Chondrocyte (in vitro differentiated cells): ENCODE measurements at places on chromosomes 16 and 17. TPM values are rescaled to one million over a fixed set of nuclear protein-coding genes. Genes with fewer than 3 reads are reported as not detected.

DNA sequence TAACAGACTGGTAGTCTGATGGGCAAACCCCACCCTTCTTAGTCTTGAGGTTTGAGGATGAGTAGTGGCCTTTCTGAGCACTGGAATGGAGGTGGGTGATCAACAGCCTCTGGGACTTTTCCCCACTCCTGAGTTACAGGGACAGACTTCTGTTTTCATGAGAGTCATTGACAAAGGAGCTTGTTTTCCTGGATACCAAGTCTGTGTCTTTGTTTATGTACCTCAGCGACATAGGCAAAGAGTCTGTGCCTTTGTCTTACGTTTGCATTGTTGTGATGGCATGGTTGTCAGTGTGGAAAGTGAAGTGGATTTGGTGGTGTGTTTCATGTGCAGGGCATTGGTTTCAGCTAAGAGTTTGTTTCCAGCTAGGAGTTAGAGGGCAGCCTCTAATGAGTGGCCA lies 17.5 kb downstream of the EPN2 start:
- peaks cover 3% of the 10 kb centered on the region for H3K36me3 ChIP-seq
- no peaks in the 10 kb centered on the region for H3K27me3 ChIP-seq
- no peak overlapping the region for H3K4me3 ChIP-seq
- DNase-seq = no peak

- H3K27me3 ChIP-seq = no peaks in the 10 kb centered on the region
- H3K4me1 ChIP-seq = peaks cover 24% of the 10 kb centered on the region
- DNase-seq = no peak
- H3K27ac ChIP-seq = no peak overlapping the region
- H3K4me3 ChIP-seq = no peak overlapping the region
- peaks cover 25% of the 10 kb centered on the region for H3K36me3 ChIP-seq
These were observed 18.0 kb downstream of the KIFC3 start for GRCh38 chr16:57784334-57784733.

DNA sequence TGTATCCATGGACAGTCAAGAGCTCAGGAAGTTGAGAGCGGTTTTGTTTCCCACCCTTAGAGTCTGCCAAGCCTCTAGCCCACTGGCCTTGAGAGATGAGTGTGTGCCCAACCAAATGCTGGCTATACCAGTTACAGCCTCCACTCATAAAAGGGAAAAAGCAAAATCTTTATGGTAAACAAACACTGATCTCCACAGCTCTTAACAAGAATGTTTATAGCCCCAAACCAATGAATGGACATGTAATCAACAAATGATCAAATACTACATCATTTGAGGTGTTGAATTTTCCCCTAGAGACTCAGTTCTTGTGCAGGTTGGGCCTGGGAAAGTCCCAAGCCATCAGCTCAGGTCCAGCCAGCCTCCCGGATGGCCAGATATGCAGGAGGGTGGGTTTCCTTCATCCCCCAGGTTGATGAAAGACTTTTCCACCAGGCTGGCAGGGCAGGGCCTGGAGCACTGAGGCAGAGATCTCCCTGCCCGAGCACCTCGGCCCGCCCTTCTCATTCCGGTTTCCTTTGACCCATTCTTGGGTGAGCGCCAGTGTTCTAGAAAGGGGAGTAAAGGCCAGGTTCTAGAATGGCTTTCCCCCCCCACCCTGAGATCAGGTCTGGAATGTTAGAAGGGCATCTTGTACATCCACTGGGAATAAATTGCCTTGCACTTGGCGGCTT lies 3.9 kb upstream of the EFTUD2 start:
- no peak for DNase-seq
- no peak overlapping the region for H3K4me3 ChIP-seq
- no peaks in the 10 kb centered on the region for H3K27me3 ChIP-seq
- H3K4me1 ChIP-seq = peaks cover 53% of the 10 kb centered on the region

DNA sequence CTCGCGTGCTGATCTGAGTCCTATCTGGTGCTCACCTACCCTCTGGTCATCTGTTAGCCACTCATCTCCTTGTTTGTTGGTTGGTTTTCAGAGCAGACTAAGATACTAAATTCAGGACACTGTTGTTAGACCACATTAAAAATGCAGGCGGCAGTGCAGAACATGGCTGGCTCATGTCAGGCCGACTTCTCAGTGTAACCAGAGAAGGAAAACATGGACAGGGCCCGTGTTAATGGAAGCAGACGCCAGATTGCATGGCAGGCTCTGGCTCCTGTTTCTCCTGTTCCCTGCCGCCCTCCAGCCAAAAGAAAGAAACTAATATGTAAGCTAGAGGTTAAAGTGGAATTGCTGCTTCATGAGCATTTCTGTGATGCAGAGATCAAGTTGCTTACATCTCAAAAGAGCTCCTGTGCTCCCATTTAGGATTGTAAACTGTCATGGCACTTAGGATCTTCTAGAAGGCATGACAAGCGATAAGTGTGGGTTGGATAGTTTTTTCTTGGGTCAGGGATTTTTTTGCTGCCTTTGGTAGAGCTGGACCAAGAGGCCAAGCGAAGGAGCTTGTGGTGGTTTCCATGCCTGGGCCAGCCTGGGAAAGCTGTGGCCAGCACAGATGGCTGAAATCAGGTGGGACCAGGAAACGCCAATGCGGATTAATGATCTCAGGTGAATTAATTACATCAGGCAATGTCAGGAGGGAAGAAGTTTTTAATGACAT lies 56.1 kb downstream of the YPEL2 start:
- peak overlapping the region; percentile 43 for H3K27ac ChIP-seq
- no peak overlapping the region for H3K4me3 ChIP-seq
- H3K4me1 ChIP-seq = peaks cover 44% of the 10 kb centered on the region
- peaks cover 26% of the 10 kb centered on the region for H3K36me3 ChIP-seq
- no peak for DNase-seq

DNA sequence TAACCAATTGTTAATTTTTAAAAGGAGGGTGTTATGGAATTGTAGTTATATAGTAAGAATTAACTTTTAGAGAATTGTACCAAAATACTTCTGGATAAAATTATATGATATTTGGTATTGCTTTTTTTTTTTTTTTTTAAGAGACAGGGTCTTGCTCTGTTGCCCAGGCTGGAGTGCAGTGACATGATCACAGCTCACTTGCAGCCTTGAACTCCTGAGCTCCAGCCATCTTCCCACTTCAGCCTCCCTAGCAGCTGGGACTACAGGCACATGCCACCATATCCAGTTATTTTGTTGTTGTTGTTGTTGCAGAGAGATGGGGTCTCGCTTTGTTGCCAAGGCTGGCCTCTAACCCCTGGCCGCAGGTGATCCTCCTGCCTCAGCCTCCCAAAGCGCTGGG lies 8.5 kb downstream of the ARSG start:
- H3K27me3 ChIP-seq = no peaks in the 10 kb centered on the region
- H3K27ac ChIP-seq = no peak overlapping the region
- H3K36me3 ChIP-seq = no peaks in the 10 kb centered on the region
- peaks cover 13% of the 10 kb centered on the region for H3K4me1 ChIP-seq

GRCh38 chr17:46811978-46812583 lies 6.4 kb downstream of the WNT3 start:
- H3K27ac ChIP-seq = no peak overlapping the region
- H3K4me3 ChIP-seq = no peak overlapping the region
- peaks cover 10% of the 10 kb centered on the region for H3K27me3 ChIP-seq
- no peaks in the 10 kb centered on the region for H3K4me1 ChIP-seq
- H3K36me3 ChIP-seq = no peaks in the 10 kb centered on the region
- DNase-seq = no peak

- no peak overlapping the region for H3K27ac ChIP-seq
- no peak for DNase-seq
- H3K36me3 ChIP-seq = no peaks in the 10 kb centered on the region
- H3K4me3 ChIP-seq = no peak overlapping the region
- H3K27me3 ChIP-seq = peaks cover 42% of the 10 kb centered on the region
These were observed 3.3 kb downstream of the TLCD3B start for GRCh38 chr16:30027588-30028437.

DNA sequence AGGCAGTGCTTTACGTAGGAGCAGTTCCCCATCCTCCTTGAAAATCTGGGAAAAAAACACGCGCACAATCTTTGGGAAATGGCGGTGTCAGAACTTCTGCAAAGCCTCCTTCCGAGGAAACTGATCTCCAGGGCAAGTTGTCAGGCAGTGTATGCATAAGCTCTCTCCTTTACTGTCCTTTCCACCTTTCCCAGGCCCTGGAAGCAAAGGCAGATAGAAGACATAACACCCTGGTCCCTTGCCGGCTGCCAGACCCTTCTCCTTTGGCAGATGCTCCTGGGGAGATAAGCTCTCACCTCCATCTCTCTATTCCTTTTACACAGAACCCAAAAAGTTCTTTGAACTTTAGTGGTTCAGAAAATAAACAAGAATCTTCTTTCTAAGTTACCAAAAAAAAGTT lies 12.4 kb downstream of the TOB1 start:
- no peak overlapping the region for H3K27ac ChIP-seq
- no peaks in the 10 kb centered on the region for H3K36me3 ChIP-seq
- peaks cover 3% of the 10 kb centered on the region for H3K27me3 ChIP-seq
- DNase-seq = no peak

- DNase-seq = no peak
- H3K27ac ChIP-seq = peak overlapping the region; percentile 79
- H3K36me3 ChIP-seq = no peaks in the 10 kb centered on the region
These were observed 11.5 kb upstream of the ATP6V0C start for GRCh38 chr16:2501946-2502895.

DNA sequence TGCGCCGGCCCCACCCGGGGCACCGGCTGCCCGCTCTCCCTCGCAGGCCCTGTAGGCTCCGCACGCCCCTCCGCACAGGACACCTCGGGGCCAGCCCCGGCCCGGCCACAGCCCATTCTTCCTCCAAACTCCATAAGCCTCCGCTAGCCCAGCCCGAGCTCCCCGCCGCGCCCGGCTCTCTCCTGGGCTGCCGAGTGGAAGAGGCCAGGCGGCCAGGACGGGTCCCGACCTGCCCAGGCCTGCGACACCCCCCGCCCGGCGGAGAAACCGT lies 397 bp downstream of the NCOR1 start:
- H3K4me3 ChIP-seq = peak overlapping the region; percentile 87
- H3K36me3 ChIP-seq = no peaks in the 10 kb centered on the region
- peaks cover 49% of the 10 kb centered on the region for H3K4me1 ChIP-seq
- peak; percentile 92 for DNase-seq

DNA sequence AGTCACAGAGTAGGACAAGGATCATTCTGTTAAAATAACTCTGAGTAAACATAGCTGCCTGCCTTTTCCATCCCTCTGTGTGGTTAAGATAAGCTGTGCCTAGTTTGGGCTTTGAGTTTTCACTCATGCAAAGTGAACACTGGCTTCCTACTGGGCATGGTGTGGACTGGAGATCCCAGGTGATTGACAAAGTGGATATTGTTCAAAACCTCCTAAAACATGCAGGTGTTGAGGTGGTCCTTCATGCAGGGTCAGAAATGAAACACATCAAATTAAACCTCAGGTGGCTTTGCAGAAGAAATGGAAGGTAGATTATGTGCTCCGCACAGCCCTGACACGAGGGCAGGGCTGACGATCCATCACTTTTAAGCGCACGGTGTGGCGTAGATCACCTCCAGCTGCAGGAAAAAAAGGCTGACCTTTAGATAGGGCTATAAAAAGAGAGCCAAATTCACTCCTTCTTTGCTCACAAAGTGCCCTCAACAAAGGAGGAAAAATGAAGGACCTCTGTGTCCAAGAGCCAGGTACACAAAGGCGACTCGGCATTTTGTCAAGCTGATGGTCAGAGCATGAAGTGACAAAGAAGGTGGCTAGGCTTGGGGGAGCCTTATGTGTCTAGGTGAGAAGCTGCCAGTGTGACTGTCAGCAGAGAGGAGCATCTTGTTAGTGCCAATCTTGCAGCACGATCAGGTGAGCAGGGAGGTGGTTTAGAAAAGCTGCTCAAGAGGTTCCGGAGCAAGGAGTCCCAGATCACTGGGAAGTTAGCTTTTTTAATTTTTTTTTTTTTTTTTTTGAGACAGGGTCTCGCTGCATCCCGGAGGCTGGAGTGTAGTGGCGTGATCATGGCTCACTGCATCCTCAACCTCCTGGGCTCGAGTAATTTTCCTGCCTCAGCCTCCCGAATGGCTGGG lies 19.9 kb upstream of the ITPRIPL2 start:
- no peak for DNase-seq
- peaks cover 5% of the 10 kb centered on the region for H3K4me1 ChIP-seq
- no peak overlapping the region for H3K4me3 ChIP-seq
- no peak overlapping the region for H3K27ac ChIP-seq

DNA sequence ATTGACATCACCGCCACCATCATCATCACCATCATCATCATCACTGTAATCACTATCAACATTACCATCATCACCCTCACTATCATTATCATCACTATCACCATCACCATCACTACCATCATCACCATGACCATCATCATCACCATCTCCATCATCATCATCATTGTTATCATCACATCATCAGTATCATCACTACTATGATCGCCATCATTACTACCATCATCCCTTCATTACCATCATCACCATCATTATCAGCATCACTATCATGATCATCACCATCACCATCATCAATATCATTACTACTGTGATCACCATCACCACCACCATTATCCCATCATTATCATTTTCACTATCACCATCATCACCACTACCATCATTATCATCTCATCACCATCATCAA lies 368.3 kb downstream of the SEC14L1 start:
- no peak for DNase-seq
- no peaks in the 10 kb centered on the region for H3K27me3 ChIP-seq
- H3K4me1 ChIP-seq = no peaks in the 10 kb centered on the region
- H3K36me3 ChIP-seq = no peaks in the 10 kb centered on the region
- no peak overlapping the region for H3K4me3 ChIP-seq
- H3K27ac ChIP-seq = no peak overlapping the region

DNA sequence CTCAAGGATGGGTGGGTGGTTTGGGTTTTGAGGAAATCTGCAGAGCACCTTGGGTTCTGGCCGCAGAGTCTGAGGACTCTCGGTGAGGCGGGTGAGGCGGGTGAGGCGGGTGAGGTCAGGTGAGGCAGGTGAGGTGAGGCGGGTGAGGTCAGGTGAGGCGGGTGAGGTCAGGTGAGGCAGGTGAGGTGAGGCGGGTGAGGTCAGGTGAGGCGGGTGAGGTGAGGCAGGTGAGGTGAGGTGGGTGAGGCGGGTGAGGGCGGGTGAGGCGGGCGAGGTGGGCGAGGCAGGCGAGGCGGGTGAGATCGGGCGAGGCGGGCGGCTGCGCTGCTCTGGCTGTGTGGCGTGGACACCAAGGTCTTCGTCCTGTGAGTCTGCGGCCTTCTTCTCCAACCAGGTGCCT lies 24.1 kb upstream of the RPL13 start:
- H3K4me1 ChIP-seq = no peaks in the 10 kb centered on the region
- H3K36me3 ChIP-seq = peaks cover 32% of the 10 kb centered on the region
- no peak overlapping the region for H3K4me3 ChIP-seq
- H3K27ac ChIP-seq = no peak overlapping the region
- DNase-seq = no peak
- H3K27me3 ChIP-seq = no peaks in the 10 kb centered on the region

GRCh38 chr17:66299711-66300110 lies 2.7 kb upstream of the PRKCA start:
- no peaks in the 10 kb centered on the region for H3K36me3 ChIP-seq
- H3K4me1 ChIP-seq = peaks cover 28% of the 10 kb centered on the region
- peak overlapping the region; percentile 15 for H3K27ac ChIP-seq
- DNase-seq = no peak
- H3K4me3 ChIP-seq = no peak overlapping the region
- H3K27me3 ChIP-seq = no peaks in the 10 kb centered on the region

The CCDC144A gene
- total RNA-seq = 0.56 to 1.1 TPM (median 0.82 TPM) in 3 replicates

The ALOXE3 gene
- total RNA-seq = 0.12 to 0.13 TPM (median 0.12 TPM) in 3 replicates

The WFIKKN1 gene
- 0.36 to 0.56 TPM (median 0.47 TPM) in 3 replicates for total RNA-seq

The MT4 gene
- not detected in 3 replicates for total RNA-seq

The GPR139 gene
- not detected in 3 replicates for total RNA-seq
